ENCODE measurements at places on chromosomes 4 and X.
A peak's percentile ranks its signal among the peaks of the same experiment; 100 is the strongest.

GRCh38 chr4:110994781-110995180, 371.9 kb upstream of the PITX2 start:
- no peak for DNase-seq

DNA sequence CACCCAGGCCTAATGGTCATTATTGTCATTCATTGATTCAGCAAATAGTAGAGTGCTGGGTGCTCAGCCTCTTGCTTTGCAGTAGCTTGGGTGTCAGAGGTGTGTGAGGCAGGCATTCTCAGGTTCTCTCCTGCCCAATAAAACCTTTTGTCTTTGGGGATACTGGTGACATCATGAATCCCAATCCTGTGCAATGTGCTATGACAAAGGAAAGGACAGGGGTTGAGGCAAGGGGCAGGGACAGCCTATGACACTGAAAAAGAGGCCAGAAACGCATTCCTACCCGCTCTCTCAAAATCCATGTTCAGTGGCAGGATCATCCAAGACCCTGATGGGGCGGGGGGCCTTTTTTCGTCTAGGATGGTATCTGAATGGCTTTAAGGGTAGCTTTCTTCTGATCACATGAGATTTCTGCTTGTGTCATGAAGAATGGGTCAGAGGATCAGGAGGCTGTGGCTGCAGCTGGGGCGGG, 1.5 kb upstream of the FAM193A start:
- DNase-seq = no peak

GRCh38 chr4:102560115-102560514, 59.0 kb downstream of the NFKB1 start:
- no peak for DNase-seq

DNA sequence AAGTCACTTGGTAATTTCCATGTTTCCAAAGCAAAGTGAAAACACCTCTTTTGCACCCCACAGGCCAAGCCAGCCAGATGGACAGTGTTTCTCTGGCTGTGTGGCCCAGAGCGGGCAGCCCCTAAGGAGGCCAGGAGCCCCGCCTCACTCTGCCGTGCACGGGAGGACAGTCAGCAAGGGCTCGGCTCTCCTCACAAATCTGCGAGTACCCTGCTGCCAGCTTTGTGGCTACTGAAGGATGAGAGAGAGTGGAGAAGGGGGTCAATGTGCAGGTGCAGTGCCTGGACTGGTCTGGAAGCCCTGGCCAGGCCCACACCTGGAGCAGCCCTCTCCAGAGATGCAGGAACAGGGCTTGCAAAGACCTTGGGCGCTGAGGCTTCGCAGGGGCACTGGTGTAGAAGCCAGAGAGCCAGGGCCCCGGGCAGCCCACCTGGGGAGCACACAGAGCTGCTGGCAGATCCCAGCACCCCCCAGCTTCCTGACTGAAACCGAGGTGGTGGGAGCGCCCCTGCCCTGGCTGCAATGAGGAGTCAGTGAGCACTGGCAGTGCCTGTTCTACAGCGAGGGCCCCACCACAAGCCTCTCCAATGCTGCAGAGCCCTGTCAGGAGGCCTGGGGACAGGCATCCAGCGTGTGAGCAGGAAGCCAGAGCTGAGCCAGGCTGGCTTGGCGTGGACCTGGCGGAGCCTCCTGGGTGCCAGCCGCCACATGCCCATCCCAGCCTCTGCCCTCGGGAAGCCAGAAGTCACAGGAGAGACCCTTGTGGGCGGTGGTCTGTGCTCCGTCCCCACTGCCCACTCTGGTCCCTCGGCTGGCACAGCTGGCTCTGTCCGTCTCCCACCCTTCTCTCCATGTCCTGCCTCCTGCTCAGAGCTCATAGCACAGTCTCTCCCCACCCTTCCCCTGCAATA, 3.9 kb downstream of the SPON2 start:
- DNase-seq = no peak

DNA sequence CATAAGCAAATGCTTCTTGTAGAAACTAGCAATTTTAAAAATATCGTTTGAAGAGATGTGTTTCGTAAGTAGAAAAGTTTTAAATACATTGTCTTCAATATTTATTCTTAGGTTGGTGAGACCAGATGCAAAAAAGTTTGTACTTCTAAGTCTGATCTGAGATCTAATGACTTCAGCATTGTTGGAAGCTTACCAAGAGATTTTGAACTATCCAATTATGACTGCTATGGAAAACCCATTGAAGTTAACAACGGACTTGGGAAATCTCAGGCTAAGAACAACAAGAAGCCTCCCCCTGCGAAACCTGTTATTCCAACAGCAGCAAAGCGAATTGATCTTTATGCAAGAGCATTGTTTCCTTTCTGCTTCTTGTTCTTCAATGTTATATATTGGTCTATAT, 50.2 kb upstream of the GRIA2 start:
- DNase-seq = peak; percentile 35

- DNase-seq = no peak
Measured at GRCh38 chr4:86101841-86102240, 258.0 kb downstream of the MAPK10 start.

- DNase-seq = no peak
Measured at GRCh38 chrX:41475591-41476241, 28.6 kb downstream of the NYX start.

GRCh38 chrX:150887906-150888465, 10.5 kb downstream of the CD99L2 start:
- DNase-seq = peak; percentile 52

DNA sequence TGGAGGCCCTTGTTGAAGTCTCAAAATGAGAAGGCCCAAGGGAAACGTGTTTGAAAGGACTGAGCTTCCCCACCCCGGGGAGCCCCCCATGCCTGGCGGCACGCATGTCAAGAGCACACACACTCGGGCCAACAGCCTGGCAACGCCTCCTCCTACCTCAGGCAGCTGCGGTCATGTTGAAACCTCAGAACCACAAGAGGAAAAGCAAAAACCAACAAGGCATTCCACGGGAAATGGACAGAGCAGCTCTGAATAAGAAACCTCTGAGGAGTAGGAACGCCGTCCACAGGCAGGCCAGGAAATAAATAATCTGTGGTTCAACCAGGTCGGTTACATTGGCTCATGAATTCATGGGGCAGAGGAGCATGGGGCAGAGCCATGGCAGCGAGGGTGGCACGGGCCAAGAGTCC, 95.7 kb upstream of the AFAP1 start:
- DNase-seq = peak; percentile 6

- DNase-seq = peak; percentile 64
Measured at GRCh38 chrX:109472939-109473735, 8.7 kb downstream of the GUCY2F start.

- peak; percentile 93 for DNase-seq
Measured at GRCh38 chr4:1172971-1173757, 781 bp upstream of the SPON2 start.

- DNase-seq = peak; percentile 22
Measured at GRCh38 chr4:185592845-185593488, 57.7 kb upstream of the PDLIM3 start.

GRCh38 chrX:155923200-155923599, 42.1 kb downstream of the VAMP7 start:
- DNase-seq = no peak

DNA sequence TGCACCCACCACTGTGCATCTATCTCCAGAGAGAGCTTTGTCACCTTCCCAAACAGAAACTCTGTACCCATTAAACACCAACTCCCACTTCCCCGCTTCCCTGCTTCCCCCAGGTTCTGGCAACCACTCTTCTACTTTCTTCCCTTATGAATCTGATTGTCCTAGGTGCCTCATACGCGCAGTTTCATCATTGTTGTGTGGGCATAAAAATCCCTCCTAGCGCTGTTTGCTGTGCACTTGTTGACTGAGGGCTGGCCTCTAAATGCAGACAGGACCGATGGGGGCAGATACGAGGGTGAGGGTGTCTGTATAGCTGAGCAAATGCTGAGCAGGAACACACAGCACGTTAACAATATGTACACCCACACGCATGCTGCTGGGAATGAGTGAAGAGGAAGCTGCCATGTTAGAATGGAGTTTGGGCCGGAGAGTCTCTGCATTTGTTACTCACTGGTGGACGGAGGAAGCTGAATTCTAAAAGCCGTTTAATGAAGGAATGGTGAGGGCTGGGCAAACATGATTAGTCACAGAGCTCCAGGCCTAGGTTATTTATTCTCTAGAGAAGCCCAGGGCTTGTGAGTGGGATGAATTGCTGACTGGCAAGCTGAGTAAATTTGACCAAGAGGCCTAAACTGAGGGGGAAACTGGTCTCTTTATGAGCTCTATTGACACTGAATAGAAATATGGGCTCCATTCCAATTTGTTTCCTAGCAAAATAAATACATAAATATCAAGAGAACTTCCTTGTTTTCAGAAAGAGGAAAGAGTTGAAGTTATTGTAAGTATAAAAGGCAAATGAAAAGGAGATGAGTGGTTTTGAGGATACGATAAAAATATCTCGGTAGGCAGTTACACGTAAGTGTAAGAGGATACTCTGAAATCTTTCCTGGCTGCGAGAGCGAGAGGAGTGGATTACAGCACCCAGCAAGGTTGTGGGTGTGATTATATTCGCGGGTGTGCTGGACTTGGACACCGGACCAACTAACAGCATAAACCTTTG, 95.9 kb upstream of the RPS6KA3 start:
- DNase-seq = peak; percentile 64

- DNase-seq = peak; percentile 56
Measured at GRCh38 chr4:176782794-176783193, 9.9 kb downstream of the VEGFC start.

DNA sequence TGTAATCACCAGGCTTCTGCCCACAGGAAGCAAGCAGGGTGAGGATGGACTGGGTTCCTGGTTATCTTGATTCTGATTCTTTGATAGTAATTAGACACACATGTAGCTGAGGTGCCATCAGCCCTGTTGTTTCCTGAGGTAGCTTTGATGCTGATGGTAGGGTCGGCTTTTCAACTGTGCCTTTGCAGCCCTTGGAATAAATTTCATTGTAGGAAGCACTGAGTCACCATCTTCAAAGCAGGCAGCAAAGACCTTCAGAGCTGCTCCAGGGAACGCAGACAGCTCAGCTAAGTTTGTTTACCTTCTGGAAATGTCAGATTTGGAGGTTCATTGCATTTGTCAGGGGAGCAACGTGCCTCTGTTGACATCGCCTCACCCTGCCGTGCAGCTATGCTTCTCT, 135.4 kb downstream of the ASMT start:
- no peak for DNase-seq

- DNase-seq = peak; percentile 40
Measured at GRCh38 chr4:77582156-77582555, 23.5 kb upstream of the CXCL13 start.

DNA sequence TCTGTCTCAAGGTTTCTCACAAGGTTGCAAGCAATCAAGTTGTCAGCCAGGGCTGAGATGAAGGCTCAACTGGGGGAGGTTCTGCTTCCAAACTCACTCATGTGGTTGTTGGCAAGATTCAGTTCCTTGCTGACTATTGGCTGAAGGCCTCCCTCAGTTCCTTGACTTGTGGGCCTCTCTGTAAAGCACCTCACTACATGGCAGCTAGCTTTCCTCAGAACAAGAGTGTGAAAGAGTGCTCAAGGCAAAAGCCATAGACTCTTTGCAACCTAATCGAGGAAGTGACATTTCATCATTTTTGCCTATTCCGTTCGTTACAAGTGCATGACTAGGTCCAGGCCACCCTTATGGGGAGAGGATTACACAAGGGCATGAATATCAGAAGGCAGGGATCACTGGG, 52.0 kb downstream of the CXorf58 start:
- no peak for DNase-seq

GRCh38 chrX:24513416-24513815, 48.3 kb downstream of the PDK3 start:
- DNase-seq = no peak

DNA sequence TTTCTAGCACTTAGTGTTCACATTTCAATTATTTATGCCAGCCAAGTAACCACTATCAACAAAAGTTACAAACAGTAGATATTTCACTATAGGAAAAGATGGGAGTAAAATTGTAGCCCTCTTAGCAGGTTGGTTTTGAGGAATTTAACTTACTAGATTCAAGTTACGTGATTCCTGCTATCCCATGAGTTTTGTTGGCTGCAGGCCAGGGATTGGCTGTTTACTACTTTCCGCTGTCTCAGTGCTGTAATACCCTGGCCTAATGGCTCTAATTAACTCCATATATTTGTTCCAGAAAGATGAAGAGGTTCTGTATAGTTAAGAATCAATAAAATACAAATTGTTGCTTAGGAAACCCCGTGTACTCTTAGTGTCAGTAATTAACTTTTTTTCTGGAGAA, 55.5 kb upstream of the MAGED1 start:
- peak; percentile 77 for DNase-seq

- DNase-seq = no peak
Measured at GRCh38 chr4:42747971-42748370, 91.1 kb upstream of the ATP8A1 start.

GRCh38 chrX:153494541-153495361, at the start of gene BGN:
Gene BGN, plus strand, starts transcription at chrX:153494980. Its CDS starts 9,652 bp downstream, at chrX:153504632.
- peak; percentile 34 for DNase-seq

DNA sequence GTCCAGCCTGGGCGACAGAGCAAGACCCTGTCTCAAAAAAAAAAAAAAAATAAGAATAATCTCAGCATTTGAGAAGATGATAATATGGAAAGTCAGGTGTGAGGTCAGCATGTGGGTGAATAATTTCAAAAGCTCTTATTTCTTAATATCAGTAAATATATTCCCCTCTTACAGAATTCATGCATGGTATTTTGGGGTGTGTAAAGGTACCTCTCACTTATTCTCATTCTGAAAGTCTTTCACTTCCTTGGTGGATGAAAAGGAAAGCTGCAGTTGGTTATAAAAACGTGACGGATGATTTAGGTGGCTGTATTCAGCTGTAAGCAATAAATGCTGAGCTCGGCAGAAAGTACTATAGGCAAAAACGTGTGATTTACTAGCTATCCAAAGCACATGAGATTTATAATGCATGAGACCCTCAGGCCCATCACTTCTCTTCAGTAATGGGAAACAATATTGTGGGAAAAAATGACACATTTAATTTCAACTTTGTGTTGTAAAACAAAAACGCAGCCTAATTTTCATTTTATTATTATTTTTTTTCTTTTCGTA, 353.2 kb upstream of the MAGEB2 start:
- DNase-seq = no peak

GRCh38 chr4:105710678-105711077, 2.1 kb downstream of the GSTCD start:
- peak; percentile 54 for DNase-seq

- no peak for DNase-seq
Measured at GRCh38 chrX:43003204-43003565, 225.2 kb upstream of the PPP1R2C start.

DNA sequence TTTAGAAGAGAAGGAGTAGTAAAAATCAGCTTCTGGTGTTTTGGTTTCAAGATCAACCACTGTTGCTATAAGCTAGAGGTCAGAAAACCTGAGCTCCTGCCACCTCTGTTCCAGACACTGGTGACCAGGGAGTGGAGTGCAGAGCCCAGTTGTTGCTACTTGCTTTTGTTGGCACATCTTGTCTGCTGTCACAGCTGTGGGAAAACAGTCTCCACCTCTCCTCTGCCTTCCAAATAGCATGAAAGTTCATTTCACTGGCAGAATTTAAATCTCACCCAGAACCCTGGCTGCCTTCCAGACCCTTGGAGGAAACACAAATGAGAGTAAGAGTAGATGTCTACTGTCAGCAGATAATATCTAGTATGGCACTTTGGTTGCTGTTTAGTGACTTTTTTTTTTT, 297.5 kb upstream of the KLF3 start:
- DNase-seq = peak; percentile 25

- no peak for DNase-seq
Measured at GRCh38 chr4:168699224-168699878, 202.5 kb downstream of the PALLD start.
